ENCODE measurements at places on chromosomes 5 and 9. TPM values are rescaled to one million over a fixed set of nuclear protein-coding genes. Genes with fewer than 3 reads are reported as not detected.
A peak's percentile ranks its signal among the peaks of the same experiment; 100 is the strongest.

DNA sequence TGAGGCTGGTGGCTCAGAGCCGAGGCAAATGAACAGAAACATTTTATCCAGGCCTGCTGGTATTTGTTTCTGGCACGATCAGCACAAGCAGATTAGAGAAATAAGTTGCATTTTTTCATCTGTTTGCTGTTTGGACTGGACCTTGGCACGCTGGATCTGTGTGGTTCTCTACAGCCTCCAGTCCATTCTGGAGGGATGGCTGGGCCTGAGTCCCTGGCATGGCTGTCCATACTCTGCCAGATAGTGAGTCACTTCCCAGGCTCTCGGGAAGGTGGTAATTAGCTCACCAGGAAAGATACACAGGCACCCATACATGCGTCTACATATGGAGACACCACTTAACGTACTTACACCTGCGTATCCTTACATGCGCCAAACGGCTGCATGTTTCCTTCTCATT lies 78.6 kb downstream of the SPRY4 start:
- no peak overlapping the region for H3K4me3 ChIP-seq
- H3K27ac ChIP-seq = no peak overlapping the region
- H3K27me3 ChIP-seq = no peaks in the 10 kb centered on the region
- DNase-seq = no peak

DNA sequence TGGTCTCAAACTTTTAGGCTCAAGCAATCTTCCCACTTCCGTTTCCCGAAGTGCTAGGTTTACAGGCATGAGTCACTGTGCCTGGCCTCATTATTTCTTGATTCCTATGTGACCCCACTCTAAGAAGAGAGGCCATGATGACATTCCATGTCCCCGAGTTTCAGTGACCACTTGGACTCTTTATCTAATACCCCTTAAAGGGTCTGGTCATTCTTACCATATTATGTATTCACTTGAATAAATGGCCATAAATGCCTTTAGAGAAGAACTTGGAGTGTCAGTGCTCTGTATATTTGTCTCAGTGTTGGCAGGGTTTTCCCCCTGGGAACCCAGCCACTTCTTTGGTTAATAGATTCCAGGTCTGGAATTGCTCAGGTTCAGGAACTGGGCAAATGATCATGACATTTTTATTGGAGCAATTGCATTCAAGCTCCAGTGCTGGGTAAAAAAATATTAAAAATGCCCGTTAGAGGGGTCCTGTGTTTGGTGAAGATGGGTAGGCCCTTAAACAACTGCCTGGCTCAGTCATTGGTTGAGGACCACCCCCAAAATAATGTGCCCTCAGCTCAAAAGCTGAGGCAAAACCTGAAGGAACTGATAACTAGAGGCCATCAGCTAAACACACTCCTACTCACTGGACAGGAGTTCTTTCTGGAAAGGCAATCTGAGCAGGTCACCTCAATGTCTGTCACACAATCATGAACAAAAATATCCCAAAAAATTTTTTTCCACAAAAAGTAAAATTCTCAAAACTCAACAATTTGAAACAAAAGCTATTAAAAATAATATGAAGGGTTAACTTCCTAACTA lies 186.6 kb upstream of the ZNF608 start:
- H3K27me3 ChIP-seq = no peaks in the 10 kb centered on the region
- 0 out of 2 replicates have a peak, but pooled peaks cover 2% of the 10 kb centered on the region for H3K4me1 ChIP-seq
- DNase-seq = no peak

GRCh38 chr5:56740868-56741267 lies 74.5 kb upstream of the MAP3K1 start:
- H3K36me3 ChIP-seq = no peaks in the 10 kb centered on the region
- H3K27me3 ChIP-seq = no peaks in the 10 kb centered on the region
- no peak overlapping the region for H3K4me3 ChIP-seq
- H3K4me1 ChIP-seq = peaks cover 4% of the 10 kb centered on the region
- DNase-seq = no peak
- H3K27ac ChIP-seq = no peak overlapping the region

GRCh38 chr9:101119206-101119819 lies 90.8 kb downstream of the PLPPR1 start:
- H3K36me3 ChIP-seq = peaks cover 10% of the 10 kb centered on the region
- peak; percentile 85 for DNase-seq
- no peaks in the 10 kb centered on the region for H3K27me3 ChIP-seq
- H3K4me1 ChIP-seq = peaks cover 7% of the 10 kb centered on the region

The SLC45A2 gene
- not detected for total RNA-seq

The MCCC2 gene
- 64.2 TPM for total RNA-seq

GRCh38 chr5:179696603-179697002 lies 2.2 kb upstream of the CANX start:
- no peak for DNase-seq
- no peak overlapping the region for H3K4me3 ChIP-seq
- H3K36me3 ChIP-seq = peaks cover 12% of the 10 kb centered on the region
- H3K27me3 ChIP-seq = no peaks in the 10 kb centered on the region

DNA sequence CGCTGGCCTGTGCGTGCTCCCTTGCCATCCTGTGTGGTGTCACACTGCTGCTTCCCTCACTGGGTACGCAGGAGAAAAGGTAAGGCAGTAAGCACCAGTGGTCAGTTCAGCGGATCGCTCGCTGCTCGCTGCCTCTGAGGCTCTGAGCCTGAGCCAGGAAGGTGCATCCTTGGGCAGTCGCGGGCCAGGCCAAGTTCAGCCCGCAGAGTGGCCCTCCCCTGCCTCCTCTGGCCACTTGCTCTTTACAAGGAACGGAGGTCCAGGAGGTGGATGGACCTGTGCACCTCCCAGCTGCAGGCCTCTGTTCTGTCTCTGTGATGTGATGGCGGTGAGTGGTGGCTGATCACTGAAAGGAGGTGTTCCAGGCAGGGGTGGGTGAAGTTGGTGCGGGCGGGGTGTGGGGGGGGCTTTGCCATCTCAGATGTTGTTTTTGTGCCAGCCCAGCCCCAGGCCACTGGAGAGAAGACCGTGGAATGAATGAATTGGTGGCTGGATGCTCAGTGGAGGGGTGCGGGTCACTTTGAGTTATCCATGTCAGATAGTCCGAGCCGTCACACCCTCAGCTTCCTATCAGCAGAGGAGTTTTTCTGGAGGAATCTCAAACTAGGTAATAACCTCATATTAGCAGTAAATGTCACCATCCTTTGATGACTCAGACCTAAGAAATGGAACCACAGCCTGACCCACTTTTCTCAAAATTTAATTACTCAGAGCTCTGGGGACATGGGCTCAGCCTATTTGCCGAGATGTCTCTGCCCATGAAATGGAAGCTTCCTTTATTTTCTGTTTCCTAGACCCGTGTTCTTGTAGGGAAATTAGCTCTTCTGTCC lies 7.3 kb downstream of the COL5A1 start:
- 0 out of 3 replicates have a peak, but pooled peaks cover 2% of the 10 kb centered on the region for H3K36me3 ChIP-seq
- no peak overlapping the region for H3K27ac ChIP-seq
- H3K4me1 ChIP-seq = no peaks in the 10 kb centered on the region
- H3K27me3 ChIP-seq = no peaks in the 10 kb centered on the region
- H3K4me3 ChIP-seq = no peak overlapping the region

DNA sequence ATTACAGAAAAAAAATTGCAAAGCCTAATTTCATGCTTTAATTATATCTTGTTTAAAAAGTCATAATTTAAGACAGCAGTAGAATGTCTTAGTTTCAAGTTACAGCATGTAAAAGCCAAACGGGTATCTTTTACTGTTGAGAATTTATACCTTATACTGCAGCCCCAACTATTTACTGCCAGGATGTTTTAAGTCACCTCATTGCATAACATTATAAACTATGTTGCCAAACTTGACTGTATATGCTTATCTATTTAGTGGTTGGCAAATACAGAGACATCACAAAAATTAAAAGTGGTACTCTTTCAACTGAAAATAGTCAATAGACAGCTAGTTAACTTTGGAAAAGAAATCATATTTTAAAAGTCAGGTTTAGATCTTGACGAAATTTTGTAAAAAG lies 119.5 kb downstream of the EDIL3 start:
- no peak overlapping the region for H3K27ac ChIP-seq
- no peak for DNase-seq
- peaks cover 11% of the 10 kb centered on the region for H3K4me1 ChIP-seq

GRCh38 chr5:180598797-180599589 lies 7.7 kb upstream of the SCGB3A1 start:
- no peaks in the 10 kb centered on the region for H3K4me1 ChIP-seq
- no peak overlapping the region for H3K4me3 ChIP-seq
- H3K27ac ChIP-seq = no peak overlapping the region
- H3K36me3 ChIP-seq = no peaks in the 10 kb centered on the region
- DNase-seq = no peak
- no peaks in the 10 kb centered on the region for H3K27me3 ChIP-seq

- no peak for DNase-seq
- no peak overlapping the region for H3K4me3 ChIP-seq
- no peaks in the 10 kb centered on the region for H3K36me3 ChIP-seq
- no peak overlapping the region for H3K27ac ChIP-seq
- H3K4me1 ChIP-seq = no peaks in the 10 kb centered on the region
These were observed 1.9 kb upstream of the DMRT2 start for GRCh38 chr9:1048231-1048619.

The NFIB gene
- 13.3 TPM for total RNA-seq

GRCh38 chr9:95457769-95458168 lies 59.0 kb downstream of the PTCH1 start:
- H3K27me3 ChIP-seq = no peaks in the 10 kb centered on the region
- DNase-seq = no peak
- H3K4me3 ChIP-seq = no peak overlapping the region
- H3K4me1 ChIP-seq = peaks cover 6% of the 10 kb centered on the region
- H3K36me3 ChIP-seq = peaks cover 55% of the 10 kb centered on the region
- no peak overlapping the region for H3K27ac ChIP-seq

Data from H9 (cell line).